ENCODE measurements at places on chromosomes 1 and 21.

DNA sequence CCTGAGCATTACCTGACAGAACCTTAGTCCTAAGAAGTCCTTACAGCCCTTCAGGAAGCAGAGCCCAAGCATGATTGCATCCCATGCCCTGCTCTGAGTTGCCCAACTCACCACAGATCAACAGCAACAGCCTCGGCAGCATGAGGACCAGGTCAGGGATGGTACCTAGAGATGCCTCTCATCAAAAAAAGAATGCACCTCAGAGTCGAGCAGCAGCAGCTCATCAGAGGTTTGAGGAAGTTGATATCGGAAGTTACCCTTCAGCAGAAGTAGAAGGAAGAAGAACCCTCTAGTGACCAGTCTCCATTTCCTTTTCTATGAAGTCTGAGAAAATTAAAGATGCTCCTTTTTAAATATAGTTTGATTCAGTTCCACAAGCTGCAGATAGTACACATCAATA, at the start of gene FCRL1:
Gene FCRL1, minus strand, starts transcription at position 225 of the 400 bp plus-strand sequence. Its CDS starts 83 bp downstream, at position 142.
- DNase-seq: no peak

DNA sequence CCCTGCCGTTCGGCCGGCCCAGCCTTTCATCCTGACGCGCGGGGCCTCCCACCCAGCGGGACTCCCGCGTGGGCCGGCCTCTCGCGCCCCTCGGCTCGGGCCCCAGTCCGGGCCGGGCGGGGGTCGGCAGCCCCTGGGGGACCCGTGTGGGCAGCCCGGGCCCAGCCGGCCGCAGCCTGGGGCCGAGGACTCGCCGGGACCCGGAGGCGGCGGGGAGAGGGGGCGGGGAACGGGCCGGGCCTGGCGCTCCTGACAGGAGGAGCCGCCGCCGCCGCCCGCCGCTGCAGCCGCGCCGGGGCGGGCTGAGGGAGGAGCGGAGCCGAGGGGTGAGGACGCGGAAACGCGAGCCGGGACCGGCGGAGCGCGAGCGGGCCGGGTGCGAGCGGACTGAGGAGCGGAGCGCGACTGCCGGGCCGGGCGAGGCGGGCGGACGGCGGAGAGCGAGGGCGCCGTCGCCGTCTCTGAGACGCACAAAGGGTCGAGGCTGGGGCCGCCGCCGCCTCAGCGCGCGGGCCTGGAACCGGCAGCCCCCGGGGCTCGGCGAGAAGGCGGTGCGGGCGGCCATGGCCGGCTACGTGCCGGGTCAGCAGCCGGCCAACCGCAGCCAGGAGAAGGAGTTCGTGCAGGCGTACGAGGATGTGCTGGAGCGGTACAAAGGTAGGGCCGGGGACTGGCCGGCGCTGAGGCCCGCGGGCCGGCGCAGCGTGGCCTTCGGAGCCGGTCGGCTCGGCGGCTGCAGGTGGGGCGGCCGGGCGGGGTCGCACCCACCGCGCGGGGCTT, 79.1 kb downstream of the NDUFS5 start:
- peak; percentile 22 for DNase-seq

- DNase-seq: no peak
Observed at GRCh38 chr1:50080904-50081586, 27.7 kb upstream of the ELAVL4 start.

GRCh38 chr1:193533853-193534252, 347.4 kb upstream of the B3GALT2 start:
- DNase-seq: no peak

DNA sequence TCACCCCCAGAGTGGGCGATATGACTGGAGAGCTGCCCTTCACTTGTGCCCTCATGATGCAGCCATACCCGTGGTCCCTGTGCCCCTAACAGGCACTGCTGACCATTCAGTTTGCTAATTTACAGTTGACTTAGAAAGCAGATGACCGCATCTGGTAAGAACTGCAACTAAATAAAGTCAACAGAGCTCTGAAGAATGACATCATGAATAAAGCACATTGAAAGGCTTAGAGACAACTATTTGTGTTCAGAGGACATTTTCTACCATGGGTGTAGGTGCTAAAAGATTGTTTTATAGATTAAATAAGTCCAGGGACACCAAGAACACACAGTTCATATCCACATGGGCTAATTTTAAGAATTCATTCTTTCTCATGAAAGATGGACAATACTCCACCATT, 65.5 kb downstream of the LPAR3 start:
- DNase-seq: no peak

DNA sequence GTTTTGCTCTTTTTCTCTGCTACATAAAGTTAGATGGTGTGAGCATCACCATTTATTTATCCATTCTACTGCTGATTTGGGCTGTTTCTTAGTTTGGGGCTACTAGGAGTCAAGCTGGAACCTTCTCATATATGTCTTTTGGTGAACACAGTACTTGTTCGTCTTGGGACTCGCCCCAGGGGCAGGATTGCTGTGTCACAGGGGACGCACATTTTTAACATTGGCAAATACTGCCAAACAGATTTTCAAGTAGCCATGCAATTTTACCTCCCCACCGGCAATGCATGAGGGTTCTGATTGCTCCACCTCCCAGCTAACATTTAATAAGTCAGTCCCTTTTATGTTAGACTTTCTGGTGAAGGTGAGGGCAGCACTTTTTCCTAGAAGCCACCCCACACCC, 7.5 kb upstream of the IFFO2 start:
- no peak for DNase-seq

DNA sequence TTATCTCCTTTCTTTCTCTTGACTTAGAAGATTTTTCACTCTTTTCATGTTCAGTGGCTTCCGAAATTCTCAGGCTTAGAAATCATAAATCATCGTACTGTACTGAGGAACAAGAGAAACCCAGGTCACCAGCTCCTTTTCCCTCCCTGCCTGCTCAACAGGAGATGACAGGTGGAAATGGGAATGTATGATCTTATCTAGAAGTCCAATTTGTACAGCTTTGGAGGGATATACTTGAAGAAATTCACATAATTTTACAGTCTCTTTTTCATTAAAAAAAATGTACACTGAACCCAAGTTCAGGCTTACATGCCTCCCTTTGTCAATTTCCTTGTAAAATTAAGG, 11.7 kb downstream of the EVA1C start:
- no peak for DNase-seq

Measured in stimulated activated CD8-positive, alpha-beta memory T cell treated with anti-CD3 and anti-CD28 coated beads, Interleukin-4, amount 100 ng/mL, for 1 hour (primary cell).